ENCODE measurements at places on chromosomes 5 and 9.

DNA sequence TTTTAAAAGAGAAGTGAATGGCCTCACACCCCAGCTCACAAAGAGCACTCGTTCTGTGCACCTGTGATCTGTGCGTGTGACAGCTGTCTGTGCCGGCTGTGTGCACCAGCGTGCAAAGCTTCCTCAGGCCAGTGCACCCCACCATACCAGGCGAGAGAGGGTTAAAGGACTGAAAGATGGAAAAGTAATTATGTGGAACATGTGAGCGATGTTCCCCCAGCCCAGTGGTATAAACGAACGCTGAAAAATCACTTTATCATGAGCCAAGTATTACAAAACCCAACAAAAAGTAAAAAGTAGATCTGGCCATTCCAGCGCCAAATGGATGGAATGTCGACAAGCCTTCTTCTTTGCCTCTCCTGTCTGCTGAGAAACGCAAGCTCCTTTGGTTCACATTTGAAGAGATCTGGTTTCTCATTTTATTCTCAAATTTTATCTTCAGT is 53.7 kb downstream of the IPPK start:
- no peak for DNase-seq

GRCh38 chr9:78694974-78695373 is 398.0 kb downstream of the PSAT1 start:
- no peak for DNase-seq

DNA sequence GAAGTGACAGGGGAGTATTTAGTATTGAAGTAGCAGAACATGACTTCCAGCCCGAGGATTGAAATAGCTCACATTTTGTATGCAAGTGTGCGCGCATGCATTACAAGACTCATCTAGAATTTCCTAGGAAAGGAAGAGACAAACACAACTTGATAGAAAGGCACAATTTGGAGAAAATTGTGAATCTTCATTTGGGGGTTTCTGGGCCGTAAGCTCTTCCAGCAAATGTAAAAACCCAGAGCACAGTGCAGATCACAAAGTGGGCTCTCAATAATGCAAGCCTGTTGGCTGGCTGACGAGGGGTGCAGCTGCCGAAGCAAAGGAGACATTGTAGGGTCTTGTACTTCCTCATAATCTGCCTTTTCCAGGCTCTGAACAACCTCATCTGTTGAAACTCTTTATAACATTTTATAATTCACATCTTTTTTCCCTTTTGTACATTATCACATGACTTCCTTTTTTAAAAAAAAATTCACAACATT is 109.0 kb downstream of the BAAT start:
- no peak for DNase-seq

- no peak for DNase-seq
These were observed 128.9 kb downstream of the STARD4 start for GRCh38 chr5:111383288-111383970.

- DNase-seq = no peak
These were observed 206.1 kb upstream of the ZNF608 start for GRCh38 chr5:124952566-124952965.

- no peak for DNase-seq
These were observed 264.0 kb downstream of the EPB41L4A start for GRCh38 chr5:112154940-112155686.

- no peak for DNase-seq
These were observed 118.7 kb upstream of the ATP10B start for GRCh38 chr5:160970605-160971191.

GRCh38 chr5:44565902-44566301 is 176.7 kb upstream of the FGF10 start:
- no peak for DNase-seq

DNA sequence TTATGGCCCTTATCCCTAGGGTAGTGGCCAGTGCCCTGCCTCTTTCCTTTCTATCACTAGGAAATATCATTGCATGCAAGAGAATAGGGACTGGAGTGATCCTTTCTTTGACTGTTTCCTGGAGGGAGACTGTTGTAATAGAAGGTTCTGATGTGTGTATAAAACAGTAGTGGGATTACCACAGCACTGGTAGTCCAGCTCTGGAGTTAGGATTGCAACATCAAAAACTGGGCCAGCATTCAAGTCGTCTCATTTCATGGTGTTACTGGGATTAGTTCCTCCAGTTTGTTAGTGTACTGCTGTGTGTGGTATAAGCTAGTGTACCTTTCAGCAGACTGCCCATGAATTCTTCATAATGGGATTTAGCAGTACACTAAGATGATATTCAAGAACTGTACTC is 45.8 kb downstream of the KIAA1958 start:
- no peak for DNase-seq

DNA sequence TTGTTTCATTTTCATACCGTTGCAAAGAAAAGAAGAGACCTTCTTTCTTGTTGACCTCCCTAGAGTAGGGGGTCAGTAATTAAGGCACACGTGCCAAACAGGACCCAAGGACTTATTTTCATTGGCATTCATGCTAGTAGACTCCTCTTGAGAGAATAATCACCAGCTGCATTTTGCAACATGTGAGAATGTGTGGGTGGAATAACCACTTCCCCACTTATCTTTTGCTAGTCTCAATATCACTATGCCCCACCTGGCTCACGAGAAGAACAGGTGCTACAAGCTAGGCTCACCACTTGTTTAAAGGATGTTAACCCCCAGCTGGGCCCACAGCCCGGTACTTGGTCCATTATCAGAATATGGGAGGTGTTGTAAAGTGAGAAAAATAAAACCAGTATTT is 460.7 kb upstream of the MEF2C start:
- no peak for DNase-seq

DNA sequence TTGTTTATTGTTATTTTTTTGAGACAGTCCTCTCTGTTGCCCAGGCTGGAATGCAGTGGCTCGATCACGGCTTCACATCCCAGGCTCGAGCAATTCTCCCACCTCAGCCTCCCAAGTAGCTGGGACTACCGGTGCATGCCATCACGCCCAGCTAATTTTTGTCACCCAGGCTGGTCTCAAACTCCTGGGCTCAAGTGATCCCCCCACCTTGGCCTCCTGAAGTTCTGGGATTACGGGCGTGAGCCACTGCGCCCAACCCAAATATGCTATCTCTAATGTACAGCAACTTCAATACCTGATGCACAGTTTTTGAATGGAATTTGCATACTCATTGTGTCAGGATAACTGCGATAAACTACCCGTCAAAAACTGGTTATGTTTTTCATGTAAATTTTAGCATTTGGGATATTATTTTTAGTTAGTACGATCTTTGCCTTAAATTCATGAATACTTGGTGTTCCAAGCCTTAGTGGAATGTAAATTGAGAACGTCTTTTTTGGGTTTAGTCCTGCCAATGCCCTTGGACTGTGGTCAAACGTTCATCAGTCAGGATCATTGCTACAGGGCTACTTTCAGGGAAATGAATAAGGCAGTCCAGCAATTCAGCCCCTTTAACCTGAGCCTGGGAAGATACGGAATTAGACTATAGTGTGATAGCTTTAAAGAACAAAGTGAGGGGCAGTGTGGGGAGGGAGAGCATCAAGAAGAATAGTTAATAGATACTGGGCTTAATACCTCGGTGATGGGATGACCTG is 4.4 kb downstream of the UGCG start:
- DNase-seq = no peak

- DNase-seq = no peak
These were observed 52.3 kb downstream of the GGTA1 start for GRCh38 chr9:121447321-121447834.

- DNase-seq = no peak
These were observed 8.9 kb upstream of the FOXB2 start for GRCh38 chr9:77010527-77010926.

DNA sequence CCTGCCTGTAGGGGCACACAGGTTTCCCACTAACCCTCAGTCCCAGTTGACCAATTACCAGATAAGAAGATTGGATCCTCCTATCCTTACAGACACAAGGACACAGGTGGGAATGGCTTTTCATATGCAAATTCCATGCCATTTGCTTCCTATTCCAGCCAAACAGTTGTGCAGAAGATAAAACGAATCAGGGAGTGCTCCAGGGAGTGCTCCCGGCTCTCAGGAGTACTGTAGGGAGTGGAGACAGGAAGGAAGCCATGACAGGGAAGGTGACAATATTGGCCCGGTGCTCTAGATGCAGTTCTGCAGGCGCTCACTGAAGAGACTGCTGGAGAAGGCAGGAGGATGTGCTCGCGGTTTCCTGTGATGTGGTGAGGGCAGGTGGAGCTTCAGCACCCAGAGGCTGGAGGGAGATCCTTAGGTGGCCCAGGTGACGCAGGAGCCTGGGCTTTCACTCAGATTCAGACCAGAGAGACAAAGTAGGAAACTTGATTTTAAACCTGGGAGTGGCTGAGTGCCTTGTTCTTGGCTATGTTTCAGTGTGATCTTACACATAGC is 260.0 kb downstream of the AUH start:
- DNase-seq = peak; percentile 80

DNA sequence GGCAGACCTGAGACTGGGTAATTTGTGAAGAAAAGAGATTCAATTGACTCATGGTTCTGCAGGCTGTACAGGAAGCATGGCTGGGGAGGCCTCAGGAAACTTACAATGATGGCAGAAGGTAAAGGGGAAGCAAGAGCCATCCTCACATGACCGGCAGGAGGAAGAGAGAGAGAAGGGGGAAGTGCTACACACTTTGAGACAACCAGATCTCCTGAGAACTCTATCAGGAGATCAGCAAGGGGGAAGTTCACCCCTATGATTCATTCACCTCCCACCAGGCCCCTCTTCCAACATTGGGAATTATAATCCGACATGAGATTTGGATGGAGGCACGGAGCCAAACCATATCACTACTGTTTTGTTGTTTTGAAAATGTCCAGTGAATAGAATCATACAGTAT is 110.2 kb downstream of the DAPK1 start:
- DNase-seq = no peak

- no peak for DNase-seq
These were observed 58.7 kb upstream of the ZNF354B start for GRCh38 chr5:178801021-178801420.

DNA sequence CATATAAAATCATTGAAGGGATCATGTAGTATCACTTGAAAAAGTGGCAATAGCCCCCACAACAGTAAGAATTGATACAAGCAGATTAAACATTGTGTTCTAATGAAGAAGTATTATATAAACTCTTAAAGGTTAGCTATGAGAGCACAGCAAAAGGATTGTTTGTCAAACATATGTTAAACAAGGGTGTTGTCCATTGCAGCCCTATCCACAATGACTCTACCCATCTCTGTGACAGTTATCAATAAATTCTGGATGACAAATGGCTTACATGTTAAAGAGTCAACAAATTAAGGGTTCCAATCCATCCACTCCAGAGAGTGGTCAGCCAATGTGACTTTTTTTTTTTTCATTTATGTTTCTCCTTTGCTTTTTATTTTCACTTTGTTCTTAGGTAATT is 238.7 kb downstream of the SEMA5A start:
- no peak for DNase-seq

DNA sequence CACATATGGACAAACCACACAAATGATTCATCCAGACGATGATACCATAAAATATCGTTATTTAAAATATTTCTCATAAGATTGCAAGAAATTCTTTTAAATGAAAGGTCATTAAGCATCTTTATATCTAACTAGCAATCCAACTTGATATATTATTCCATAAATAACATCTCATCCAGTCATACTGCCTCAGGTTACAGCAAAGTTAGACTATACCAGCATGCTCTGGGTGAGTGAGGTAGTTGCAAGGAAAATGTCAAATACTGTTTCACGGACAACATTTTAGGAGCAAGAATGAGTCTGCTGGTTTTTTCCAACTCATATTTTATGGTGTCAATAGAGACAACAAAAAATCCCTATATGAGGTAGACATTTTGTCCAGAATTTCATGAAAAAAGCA is 200.9 kb upstream of the TRPM3 start:
- no peak for DNase-seq

GRCh38 chr5:163094492-163095180 is 342.8 kb upstream of the CCNG1 start:
- no peak for DNase-seq

GRCh38 chr5:138354926-138355378 is 2.5 kb downstream of the KDM3B start:
- DNase-seq = peak; percentile 48

DNA sequence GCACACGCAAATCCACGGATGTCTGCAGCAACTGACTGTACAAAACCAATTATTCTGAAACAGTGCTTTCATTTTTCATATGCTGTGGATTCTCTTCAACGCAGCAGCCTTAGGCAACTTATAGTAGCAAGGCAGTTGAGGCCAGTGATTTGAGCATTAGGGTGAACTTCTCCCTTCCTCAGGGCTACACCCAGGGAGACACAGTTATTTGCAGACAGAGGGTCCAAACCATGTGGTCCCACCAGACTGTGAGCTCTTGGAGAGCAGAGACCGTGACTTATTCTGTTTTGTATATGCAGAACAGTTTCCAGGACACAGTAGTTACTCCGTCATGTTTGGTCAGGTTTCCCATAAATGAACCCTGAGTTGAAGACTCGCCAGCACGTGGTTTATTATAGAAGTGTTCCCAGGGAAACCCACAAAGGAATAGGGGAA is 19.0 kb upstream of the WHRN start:
- no peak for DNase-seq

DNA sequence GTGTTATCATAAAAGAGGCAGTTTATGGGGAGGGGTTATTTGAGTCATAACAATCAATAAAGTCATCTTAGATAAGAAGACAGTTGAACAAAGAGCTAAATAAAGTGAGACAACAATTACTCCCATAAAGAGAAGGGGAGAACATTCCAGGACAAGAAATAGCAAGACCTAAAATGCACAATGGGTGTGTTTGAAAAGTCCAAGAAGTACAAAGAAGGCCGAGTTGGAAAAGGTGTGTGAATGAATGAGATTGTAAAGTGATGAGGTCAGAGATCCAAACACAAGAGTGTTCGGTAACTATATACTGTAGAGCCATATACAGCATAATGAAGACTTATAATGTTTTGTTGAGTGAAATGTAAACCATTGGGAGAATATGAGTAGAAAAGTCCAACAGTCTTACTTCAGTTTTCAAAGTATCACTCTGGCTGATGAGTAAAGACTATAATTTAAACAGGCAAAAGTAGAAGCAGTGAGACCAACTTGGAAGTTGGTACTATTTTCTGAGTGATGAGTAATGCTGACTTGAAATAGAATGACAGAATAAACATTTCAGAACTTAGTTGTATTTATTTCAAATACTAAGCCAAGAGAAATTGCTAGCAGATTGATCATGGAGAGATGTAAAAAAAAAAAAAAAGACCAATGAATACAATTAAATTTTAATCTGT is 868.7 kb upstream of the CDH9 start:
- no peak for DNase-seq

DNA sequence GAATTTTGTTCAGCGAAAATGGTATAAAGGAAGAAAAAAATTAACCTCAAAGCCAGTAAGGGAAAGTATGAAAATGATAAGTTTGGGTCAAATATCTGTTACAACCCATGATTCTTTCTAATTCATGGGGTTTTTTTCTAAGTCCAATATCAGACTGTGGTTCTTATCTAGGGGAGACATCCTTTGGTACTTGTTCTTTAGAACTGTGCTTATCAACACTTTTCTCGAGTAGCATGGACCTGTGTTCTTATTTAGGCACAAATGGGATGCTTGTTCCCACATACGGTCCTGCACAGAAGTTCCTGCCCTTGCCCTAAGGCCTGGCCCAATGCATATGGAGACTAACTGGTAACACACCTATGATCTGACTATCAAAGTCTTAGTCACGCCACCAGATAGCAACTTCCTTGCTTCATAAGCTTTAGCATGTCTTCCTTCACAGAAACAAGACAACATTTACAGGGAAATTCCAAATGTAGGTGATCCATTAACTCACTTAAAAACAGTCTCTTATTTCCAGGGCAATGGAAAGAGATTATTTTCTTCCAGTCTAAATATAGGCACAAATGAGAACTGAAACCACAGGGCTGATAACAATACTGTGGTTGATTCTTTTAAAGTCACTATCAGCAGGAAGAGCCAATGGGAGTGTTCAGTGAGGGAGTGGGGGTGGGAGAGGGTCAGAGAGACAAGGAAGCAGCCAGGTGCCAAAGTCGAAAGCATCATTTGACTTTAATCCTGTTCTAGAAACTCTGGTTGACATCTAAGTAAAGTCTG is 268.8 kb upstream of the ANKRD55 start:
- no peak for DNase-seq
